ENCODE measurements at places on chromosomes 5 and 9. TPM values are rescaled to one million over a fixed set of nuclear protein-coding genes. Genes with fewer than 3 reads are reported as not detected.

Gene LRSAM1
- 11.1 TPM for polyA plus RNA-seq

- no peak for DNase-seq
These were observed 176.6 kb upstream of the TYRP1 start for GRCh38 chr9:12516573-12516972.

DNA sequence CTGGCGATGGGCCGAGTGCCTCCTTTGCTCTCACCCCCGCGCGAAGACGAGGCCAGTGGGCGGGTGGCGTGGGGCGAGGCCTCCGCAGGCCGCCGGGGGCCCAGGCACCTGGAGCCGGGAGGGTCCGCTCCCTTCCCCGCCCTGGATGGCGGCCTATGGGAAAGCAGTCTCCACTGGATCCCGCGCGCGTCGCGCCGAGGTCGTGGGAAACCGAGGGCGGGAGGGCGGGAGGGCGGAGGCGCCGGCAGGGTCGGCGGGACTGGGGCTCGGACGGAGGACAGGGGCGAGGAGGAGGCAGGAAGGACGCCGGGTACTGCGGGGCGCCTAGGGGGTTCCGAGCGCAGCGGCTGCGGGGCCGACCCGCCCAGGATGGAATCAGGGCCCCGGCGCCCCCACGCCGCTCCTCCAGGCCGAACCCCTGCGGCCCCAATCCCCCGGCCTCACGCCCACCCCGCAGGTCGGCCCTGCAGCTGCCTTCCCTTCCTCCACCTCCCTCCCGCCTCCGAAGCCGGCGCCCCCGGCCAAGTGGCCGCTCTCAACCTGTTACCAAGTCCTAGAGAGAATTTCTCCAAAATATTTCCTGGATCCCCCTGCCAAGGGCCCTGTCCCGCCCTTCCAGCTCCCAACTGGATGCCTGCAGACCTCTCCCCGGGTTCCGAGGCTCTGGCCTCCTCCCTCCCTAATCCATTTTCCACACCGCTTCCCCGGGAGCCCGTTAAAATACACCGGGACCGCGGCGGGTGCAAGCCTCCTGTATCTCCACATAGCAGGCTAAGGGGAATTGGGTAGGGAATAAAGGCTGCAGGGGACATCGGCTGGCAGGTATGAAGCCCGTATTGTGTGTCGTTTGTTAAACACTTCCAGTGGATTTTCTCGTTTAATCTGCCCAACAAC, 146.3 kb downstream of the ERCC6L2 start:
- DNase-seq, result no peak

DNA sequence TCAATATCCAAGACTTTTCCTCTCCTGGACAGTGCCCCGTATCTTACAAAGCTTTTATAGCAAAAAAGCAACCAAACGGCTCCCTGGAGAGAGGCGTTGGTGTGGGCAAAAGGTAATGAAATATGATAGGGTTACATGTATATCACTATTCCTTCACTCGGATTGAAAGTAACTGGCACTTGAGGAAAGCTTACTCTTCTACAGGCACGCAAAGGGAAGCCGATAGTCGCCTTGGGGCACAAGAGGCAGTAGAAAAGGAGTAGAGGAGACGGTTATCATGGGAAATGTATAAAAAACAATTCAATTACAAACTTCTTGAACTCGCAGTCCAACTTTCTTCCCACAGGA, 1.1 kb downstream of the DIAPH1 start:
- DNase-seq, result no peak

DNA sequence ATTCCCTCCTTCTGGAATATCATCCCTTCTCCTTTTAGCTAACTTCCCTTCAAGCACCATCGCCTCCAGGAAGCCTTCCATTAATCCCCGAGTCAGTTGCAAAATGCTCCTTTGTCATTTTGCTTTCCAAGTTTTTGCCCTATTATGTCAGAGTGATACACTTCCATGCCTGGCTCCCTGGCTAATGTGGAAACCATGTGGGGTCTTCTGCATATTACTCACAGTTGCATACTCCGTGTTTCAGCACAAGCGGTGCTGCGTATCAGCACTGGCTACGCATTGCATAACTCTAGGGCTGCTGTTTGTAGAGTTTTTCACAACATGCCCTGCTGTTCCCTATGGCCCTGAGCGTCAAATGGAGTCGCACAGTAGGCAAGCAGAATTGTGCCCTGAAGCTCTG, 1.9 kb downstream of the TEX53 start:
- DNase-seq, result no peak

DNA sequence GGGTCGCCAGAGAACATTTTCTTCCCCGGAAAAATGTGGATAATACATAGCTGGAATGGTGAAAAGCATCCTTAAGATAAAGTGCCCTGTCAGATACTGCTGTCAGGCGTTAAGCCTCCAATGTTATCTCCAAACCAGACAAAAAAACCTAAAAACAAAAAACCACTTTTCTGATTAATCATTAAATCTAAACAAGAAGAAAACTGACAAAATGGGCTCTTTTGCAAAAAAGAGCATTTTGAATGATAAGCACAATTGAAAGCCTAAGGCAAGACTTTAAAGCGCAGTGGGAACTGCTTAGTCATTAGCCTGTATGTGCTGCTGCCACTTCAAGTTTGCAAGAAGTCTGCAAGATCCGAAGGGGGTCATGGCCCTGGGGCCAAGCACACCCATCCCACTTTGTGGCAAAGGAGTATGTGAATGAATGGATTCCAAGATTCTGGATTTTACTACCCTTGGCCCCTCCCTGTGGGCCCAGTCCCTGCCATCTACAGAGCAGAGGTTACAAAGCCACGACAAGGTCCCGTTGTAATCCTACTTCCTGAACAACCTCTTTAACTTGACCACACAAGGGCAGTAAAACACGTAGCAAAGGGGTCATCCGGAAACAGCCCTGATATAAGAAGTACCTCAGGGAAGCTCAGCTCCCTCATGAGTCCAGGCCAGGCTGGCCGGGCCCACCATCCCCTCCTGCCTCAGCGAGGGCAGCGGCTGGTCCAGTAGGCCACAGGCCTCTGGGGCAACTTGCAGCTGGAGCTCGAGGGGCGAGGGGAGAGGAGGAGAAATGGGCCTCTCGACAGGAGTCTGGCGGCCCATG, 29.7 kb downstream of the SHB start:
- peak; percentile 51 for DNase-seq

GRCh38 chr9:100354121-100354800, 1.5 kb upstream of the TEX10 start:
- no peak for DNase-seq

GRCh38 chr5:12805165-12805698, 901.0 kb upstream of the CTNND2 start:
- no peak for DNase-seq

DNA sequence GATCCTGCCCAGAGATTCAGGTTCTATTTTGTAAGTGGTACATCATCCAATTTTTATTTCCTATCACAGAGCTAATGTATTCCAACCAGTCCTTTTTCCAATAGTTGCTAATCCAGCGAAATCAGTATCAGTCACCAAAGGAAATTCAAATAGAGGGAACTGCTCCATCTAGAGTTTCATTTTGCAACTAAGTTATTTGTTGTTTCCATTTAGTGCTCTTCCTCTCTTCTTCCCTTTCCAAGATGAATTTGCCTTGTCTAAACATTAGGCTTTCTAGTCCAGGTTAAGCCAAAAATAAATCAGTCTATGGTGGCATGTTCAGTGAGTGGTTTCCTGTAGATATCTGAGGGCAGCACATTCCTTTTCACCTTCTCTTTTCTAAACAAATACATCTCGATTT, 79.8 kb upstream of the SPATA31D4 start:
- DNase-seq, result no peak

GRCh38 chr5:165877475-165877874, 2372.1 kb downstream of the MAT2B start:
- DNase-seq, result no peak

- no peak for DNase-seq
These were observed 45.2 kb downstream of the ADAM19 start for GRCh38 chr5:157530226-157530972.

- no peak for DNase-seq
These were observed 111.7 kb upstream of the C6 start for GRCh38 chr5:41325074-41325473.

- no peak for DNase-seq
These were observed 88.6 kb downstream of the PPP2R2B start for GRCh38 chr5:146789712-146790653.

- no peak for DNase-seq
These were observed 64.1 kb downstream of the COL23A1 start for GRCh38 chr5:178525906-178526732.

DNA sequence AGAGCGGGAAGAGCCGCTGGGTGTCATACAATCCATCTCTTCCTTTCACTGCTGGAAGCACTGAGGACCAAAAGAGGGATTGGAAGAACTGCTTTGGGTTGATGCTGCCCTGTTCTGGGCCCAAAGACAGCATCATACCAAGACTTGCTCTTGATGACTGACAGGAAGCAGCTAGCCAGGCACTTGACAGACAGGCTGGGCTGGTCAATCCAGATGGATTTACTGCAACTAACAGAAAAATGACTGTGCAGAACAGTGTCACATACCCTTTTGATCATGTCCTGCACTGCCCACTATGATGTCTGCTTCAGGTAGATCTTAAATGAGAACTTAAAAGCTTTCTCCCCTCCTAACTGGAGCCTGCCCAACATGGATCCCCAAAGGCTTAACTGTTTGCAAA, 157.6 kb downstream of the CRB2 start:
- no peak for DNase-seq

DNA sequence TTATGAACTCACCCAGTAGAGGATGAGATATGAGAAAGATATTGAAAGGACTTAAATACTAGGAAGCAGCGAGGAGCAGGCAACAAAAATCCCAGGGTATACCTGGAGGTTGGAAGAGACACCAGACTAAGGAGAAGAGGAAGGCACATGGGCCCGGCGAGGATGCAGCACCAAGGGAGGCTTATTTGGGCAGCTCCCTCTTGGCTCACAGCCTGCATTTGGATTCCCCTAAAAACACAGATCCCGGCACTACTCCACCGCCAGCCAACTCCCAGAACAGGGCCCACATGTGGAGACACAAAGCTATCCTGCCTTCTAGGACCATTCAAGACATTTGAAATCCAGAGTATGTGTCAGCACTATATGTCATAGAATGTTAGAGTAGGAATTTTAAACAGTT, 199.8 kb upstream of the FBXL7 start:
- DNase-seq, result no peak

DNA sequence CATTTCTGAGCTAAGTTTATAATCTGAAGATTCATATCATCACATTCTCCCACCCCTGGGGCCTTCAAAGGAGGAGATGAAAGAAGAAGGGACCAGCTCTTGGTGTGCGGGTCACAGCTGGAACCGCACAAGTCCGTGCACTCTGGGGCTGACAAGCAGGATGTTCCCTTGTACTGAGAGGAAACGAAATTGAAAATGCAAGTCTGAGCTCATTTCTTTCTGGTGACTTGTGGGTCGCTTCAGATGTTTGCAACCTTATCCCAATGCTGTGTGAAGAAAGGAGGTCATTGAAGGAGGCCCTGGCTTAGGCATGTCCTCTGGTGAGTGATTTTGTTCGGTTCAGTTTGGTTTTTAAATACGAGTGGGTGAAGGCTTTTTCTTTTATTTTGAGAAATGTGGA, 59.6 kb downstream of the C9orf152 start:
- no peak for DNase-seq

DNA sequence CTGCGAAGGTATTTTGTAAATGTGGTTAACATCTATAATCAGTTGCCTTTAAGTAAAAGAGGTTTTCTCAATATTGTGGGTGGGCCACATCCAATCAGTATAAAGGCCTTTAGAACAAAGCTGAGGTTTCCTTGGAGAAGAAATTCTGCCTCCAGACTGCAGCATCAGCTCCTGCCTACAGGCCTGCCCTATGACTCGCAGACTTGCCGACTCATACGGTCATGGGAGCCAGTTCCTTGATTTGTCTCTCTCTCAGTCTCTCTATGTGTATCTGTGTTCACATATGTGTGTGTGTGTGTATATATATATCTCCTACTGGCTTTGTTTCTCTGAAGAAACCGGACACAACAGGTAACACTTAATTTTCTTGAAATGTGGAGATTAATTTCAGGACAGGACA, 45.3 kb downstream of the SLC36A1 start:
- no peak for DNase-seq

DNA sequence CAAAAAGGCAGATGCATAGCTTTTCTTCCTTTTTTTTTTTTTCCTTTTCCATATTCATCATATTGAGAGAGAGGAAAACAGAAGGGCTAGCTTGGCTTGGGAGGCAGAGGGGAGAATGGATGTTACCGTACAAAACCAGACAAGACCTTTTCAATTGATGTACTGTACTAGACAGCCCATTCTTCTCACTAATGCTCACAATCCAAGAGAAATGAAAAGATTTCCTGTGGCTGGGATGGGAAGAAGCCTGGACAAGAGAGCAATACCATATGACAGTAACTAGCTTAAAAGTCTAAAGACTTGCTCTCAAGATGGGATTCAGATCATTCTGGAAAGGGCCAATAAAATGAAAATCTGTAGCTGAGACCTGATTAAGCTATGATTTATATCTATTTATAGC, 3.4 kb downstream of the CEMIP2 start:
- DNase-seq, result no peak

GRCh38 chr5:84274585-84275468, 109.9 kb downstream of the EDIL3 start:
- DNase-seq, result no peak

Gene EIF4E1B
- polyA plus RNA-seq, result not detected

Gene SHISAL2B
- polyA plus RNA-seq, result not detected

DNA sequence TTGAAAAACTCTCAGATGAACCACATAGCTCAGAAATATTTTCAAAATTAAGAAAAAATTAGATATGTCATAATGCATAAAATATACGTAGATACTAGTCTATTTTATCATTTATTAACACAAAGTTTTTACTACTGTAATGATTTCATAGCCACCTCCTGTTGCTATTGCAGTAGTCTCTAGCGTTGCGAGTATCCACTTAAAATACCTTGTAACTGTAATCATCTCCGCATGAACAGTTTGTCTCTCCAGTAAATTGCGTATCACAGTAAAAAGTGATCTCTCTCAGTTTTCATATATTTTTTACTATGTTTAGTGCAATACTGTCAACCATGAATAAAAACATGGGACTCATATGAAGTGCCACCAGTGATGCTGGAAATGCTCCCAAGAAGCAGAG, 417.9 kb upstream of the ZNF462 start:
- no peak for DNase-seq

Gene CEL
- 0.10 TPM for polyA plus RNA-seq

DNA sequence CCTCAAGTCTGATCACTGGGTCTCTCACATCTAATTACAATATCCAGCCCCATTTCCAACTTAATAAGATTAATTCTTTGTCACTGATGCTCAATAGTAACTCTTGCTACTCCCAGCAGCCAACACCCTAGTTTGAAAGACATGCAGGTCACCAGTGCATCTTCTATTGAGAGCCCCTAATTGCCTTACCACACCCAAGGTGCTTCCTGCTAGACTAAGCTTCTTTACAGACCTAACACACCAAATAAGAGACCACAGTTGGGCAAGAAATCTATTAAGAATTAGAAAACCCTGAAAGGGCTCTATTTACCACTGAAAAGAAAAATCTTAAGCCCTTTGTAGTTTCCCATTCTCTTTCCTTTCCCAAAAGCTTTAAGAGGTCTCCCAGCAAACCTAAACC, 26.5 kb downstream of the ELAVL2 start:
- DNase-seq, result no peak

DNA sequence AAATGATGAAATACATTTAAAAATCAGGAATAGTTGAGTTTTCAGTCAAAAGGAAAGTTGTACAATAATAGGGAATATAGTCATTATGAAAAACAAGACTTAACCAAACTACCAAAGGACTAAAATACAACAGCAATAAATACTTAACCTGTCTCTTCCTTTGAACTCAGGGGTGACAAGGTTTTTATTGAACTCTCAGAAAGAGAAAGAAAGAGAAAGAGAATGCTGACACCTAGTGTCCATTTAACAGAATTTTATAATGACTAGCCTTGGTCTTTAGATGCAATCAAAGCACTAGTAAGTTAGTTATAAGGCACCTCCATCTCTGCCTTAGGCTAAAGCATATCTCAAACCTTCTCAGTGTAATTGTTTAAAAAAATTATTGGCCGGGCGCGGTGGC, 47.5 kb downstream of the UIMC1 start:
- DNase-seq, result no peak

All from psoas muscle (tissue), 8 donors.